ENCODE measurements at places on chromosomes 12 and 14.

GRCh38 chr12:131076296-131076695, 122.6 kb downstream of the ADGRD1 start:
- H3K4me1 ChIP-seq, result peaks cover 10% of the 10 kb centered on the region
- H3K4me3 ChIP-seq, result no peak overlapping the region
- DNase-seq, result no peak
- H3K36me3 ChIP-seq, result peaks cover under 1% of the 10 kb centered on the region

- H3K27me3 ChIP-seq, result peaks cover 3% of the 10 kb centered on the region
- H3K27ac ChIP-seq, result no peak overlapping the region
- no peak overlapping the region for H3K4me3 ChIP-seq
- H3K36me3 ChIP-seq, result no peaks in the 10 kb centered on the region
- DNase-seq, result no peak
These were observed 180.9 kb upstream of the CNTN1 start for GRCh38 chr12:40511341-40511740.

DNA sequence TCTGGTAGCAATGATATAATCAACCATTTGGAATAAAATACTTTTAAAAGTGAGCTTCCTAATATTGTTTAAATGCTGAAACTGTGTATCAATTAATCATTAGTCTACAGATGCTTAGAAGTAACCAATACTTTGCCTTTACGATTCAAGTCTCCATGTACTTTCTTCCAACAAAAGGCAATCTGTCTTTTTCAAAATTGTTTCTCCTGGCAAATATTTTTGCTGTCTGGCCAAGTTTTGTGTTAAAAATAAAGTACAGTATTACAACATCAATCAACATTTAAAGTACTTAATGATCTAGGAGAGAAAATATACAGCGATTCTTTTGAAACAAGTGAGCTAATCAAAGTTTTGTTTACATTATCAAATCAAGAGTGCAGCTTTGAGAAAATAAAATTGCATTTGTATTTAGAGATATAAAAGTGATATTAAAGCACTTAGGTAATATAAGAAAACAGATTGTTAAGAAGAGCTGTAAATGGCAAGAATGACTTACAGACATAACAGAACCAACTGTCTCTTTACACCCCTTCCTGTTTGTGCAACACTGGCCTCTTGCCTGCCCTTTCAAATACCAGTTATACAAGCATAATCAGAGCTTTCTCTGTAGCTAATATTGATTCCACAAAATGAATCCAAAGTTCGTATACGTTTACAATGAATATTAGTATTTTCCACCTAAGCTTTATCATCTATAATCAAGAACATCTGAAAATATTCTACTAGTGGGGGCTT, 38.2 kb upstream of the FBLN5 start:
- H3K27ac ChIP-seq, result no peak overlapping the region
- no peaks in the 10 kb centered on the region for H3K4me1 ChIP-seq
- DNase-seq, result no peak
- no peak overlapping the region for H3K4me3 ChIP-seq

DNA sequence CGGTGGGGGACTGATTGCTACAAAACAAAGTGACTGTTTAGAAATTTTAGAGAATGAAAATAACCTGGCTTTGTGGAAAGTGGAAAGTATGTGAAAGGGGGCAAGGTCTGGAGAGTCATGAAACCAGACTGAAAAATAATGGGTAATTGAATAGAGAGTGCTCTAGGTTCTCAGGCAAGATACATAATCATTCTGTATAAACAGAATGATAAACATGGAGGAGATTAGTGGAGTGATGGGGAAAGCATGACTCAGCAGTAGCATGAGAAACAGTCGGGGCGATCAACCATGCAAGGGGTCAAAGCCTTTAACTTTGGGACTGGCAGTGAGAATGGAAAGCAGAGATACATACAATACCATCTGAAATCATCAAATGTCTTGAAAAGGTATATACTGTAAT, 332.5 kb downstream of the CCER1 start:
- H3K4me3 ChIP-seq, result no peak overlapping the region
- peak overlapping the region; percentile 4 for H3K27ac ChIP-seq
- peaks cover 10% of the 10 kb centered on the region for H3K4me1 ChIP-seq

DNA sequence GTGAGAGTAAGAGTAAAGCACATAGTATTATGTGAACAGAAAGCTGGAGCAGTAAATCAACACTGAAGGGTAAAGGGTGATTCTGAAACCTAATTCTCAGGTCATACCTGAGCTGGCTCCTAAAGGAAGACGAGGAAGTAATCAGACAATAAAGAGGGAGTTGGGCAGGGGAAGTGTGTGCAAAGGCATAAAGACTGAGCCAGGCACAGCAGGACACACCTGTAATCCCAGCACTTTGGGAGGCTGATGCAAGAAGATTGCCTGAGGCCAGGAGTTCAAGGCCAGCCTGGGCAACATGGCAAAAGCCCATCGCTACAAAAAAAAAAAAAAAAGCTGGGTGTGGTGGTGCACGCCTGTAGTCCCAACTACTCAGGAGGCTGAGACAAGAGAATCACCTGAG, 9.6 kb downstream of the ARF3 start:
- peaks cover 4% of the 10 kb centered on the region for H3K27me3 ChIP-seq
- H3K27ac ChIP-seq, result peak overlapping the region; percentile 8
- peaks cover 27% of the 10 kb centered on the region for H3K36me3 ChIP-seq
- no peak for DNase-seq

Measured in nephron progenitor cell (in vitro differentiated cells).